ENCODE measurements at places on chromosomes 6 and 20.

DNA sequence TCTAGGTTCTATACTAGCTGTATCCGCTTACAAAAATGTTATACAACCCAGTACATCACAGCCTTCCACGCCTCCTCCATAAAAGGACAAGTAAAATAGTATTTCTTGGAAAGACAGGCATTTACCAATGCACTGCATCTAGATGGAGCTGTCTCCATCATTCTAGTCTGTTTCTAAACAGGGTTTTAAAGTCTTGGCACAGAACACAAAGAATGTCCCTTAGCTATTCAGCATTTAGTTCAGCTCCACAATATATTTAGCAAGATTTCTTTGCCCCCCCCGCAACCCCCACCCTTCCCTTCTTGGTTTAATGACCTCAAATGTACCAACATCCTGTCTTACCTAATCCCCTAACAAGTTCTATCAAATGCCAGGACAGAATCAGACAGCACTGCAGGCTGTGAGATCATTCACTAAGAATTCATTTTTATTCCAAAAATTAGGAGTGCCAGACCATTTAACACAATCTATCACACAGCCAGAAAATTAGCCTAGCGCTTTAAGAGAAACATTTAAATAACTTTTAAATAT lies 198.6 kb downstream of the BACH2 start:
- DNase-seq, result no peak

- DNase-seq, result peak; percentile 26
Measured at GRCh38 chr6:89117211-89118108, at the start of gene SRSF12. Gene SRSF12, minus strand, starts transcription at chr6:89118071. Its CDS starts 184 bp downstream, at chr6:89117887.

DNA sequence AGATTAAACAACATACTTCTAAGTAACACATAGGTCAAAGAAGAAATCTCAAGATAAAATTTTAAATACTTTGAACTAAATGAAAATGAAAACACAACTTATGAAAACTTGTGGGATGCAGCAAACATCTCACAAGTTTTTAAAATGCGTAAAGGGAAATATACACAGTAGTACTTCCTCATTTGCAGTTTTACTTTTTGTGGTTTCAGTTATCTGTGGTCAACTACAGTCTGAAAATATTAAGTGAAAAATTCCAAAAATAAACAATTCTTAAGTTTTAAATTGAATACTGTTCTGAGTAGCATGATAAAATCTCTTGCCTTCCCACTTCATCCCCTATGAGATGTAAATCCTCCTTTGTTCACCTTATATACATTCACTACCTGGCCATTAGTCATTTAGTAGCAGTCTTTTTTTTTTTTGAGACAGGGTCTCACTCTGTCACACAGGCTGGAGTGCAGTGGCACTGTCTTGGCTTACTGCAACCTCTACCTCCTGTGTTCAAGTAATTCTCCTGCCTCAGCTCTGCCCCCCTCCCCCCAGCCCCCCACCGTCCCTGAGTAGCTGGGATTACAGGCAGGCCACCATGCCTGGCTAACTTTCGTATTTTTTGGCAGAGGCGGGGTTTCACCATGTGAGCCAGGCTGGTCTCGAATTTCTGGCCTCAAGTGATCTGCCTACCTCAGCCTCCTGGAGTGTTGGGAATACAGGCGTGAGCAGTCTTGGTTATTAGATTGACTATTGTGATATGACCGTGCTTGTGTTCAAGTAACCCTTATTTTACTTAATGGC lies 154.6 kb upstream of the AHI1 start:
- DNase-seq, result no peak

DNA sequence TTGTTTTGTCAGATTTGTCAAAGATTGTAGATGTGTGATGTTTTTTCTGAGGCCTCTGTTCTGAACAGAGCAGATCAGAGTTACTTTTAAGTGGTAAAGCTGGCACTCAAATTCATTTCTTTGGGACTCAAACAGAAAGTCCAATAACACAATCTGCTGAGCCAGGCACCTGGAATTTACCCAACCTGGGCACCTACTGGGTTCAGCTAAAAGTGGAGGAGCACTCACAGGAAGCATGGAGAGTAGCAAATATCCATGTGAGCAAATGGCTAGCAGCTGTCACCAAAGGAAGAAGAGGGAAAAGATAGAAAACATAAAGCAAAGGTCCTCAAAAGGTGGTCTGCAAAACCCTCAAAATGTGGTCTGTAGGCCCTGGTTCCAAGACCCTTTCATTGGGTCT lies 116.8 kb downstream of the FIG4 start:
- DNase-seq, result no peak
